ENCODE measurements at places on chromosomes 3 and 15. TPM values are rescaled to one million over a fixed set of nuclear protein-coding genes. Genes with fewer than 3 reads are reported as not detected.

GRCh38 chr3:77620009-77620408 is 580.1 kb downstream of the ROBO2 start:
- DNase-seq: no peak

Gene PIERCE2
- total RNA-seq: not detected

Gene ZNF860
- total RNA-seq: 6.0 TPM

- peak; percentile 38 for DNase-seq
Observed at GRCh38 chr3:167066977-167067786, 312.9 kb downstream of the ZBBX start.

Gene MESP2
- total RNA-seq: not detected

Gene TMIE
- 0.48 TPM for total RNA-seq

GRCh38 chr3:55885721-55886120 is 398.6 kb upstream of the WNT5A start:
- DNase-seq: no peak

- DNase-seq: peak; percentile 7
Observed at GRCh38 chr3:66073464-66074141, 34.9 kb upstream of the MAGI1 start.

Gene ITIH4
- 12.5 TPM for total RNA-seq

DNA sequence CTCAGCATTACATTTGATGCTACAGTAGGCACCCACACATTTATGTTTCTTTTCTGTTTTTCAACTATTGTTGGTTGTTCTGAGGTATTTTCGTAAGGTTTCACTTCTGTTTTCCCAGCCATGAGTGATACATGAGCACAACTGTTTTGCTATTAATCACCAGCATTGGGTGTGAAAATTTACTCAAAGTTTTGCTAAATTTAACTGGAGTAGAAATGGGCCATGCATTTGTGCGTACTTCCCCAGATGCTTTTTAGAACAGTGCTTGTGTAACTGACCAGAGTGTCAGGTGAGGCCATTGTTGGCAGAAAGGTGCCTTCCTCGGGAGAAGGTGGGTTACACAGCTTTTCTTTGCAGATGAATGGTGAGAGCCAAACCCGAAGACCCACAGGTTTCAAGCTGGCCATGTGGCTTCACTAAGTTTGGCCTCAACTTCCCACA is 70.4 kb downstream of the ST6GAL1 start:
- no peak for DNase-seq

GRCh38 chr15:85805420-85805819 is 10.7 kb upstream of the KLHL25 start:
- DNase-seq: no peak

Gene MAPKBP1
- 22.4 TPM for total RNA-seq

DNA sequence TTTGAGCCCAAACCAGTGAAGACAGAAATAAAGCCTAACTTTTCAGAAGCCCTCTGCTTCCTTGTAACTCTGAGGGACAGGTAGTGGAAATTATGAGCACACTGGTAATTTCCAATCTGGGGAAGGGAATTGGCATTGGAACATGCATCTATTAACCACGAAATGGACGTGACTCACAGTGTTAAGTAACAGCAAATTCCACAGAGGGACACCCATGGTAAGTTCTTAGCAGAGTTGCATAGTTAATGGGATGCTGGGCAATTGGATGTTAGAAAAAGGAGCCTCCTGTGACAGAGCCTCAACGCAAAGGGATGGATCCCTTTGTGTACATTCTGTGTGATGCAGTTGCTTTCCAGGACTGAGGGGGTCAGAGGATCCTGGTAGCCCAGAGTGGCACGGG is 168.6 kb downstream of the SEMA6D start:
- DNase-seq: no peak

- DNase-seq: no peak
Observed at GRCh38 chr3:155704771-155705559, 39.9 kb downstream of the PLCH1 start.

Gene COX5A
- 19.7 TPM for total RNA-seq

GRCh38 chr3:195441476-195441991 is 1.3 kb downstream of the ACAP2 start:
- no peak for DNase-seq

DNA sequence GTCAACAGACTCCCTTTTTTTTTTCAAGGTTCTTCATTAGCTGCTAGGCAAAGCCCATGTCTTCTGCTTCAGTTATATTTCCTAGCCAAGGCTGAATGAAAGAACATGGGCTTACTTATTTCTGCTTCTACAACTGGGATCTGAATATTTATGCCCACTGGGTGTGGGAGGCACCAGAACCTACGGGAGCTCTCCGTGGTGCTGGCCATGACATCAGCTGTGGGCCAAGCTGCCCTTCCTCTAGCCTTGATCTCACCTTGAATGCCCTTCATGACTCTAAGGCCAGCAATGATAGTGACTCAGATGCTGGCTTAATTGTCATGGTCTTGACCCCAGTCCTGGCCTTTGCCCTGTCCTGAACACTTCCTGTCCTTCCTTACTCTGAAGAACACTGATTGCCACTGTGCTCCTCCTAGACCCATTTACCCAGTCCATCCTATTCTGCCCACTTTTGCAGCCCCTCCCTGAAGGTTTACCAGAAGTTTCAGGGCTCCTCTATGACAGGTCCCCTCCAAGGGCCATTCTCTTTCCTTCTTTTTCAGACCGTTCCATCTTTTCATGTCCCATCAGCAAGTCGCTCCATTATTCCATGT is 32.8 kb upstream of the PRR20G start:
- no peak for DNase-seq

Gene TERC
- total RNA-seq: 274 TPM

DNA sequence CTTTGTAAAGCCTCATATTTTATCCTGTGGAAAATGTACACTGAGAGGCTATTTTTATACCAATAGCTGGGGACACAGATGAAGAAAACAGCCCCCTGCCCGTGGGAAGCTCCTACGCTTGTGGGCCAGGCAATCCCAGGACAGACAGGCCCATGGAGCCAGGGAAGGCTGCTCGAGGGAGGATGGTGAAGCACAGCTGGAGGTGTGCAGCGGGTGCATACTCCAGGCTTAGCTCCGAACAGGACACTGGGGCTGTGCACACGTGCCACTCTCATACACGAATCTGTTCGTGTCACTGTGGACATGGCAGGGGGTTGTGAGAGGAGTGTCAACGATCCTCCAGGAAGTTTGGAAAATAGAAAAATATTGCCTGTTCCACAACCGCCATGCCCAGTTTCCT is 36.1 kb downstream of the SMAD6 start:
- no peak for DNase-seq

GRCh38 chr15:83358972-83359564 is 74.6 kb upstream of the BNC1 start:
- DNase-seq: no peak

DNA sequence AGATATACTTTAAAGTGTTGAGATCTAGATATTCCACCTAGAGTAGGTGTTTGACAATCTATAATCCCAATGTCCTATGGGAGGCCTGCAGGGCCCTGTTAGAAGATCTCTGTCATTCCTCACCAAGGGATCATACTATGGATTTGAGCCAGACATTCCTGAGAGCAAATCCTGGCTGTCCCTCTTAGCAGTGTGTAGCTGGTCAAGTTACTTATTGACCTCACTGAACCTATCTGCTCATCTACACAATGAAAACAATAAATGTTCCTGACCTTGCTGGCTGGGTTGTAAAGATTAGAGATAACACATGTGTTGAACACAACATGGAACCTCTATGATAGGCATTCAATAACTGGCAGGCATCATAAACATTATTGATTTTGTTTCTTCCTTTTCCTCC is 265.6 kb upstream of the ATP11B start:
- DNase-seq: no peak

GRCh38 chr15:64284042-64284441 is 71.9 kb downstream of the CSNK1G1 start:
- DNase-seq: no peak

Gene HRH1
- 15.2 TPM for total RNA-seq

Gene CADPS
- total RNA-seq: 10.1 TPM

Gene RARRES1
- 2.6 TPM for total RNA-seq

Gene CATSPER2
- 6.3 TPM for total RNA-seq

Gene FBXO40
- total RNA-seq: 2.2 TPM

DNA sequence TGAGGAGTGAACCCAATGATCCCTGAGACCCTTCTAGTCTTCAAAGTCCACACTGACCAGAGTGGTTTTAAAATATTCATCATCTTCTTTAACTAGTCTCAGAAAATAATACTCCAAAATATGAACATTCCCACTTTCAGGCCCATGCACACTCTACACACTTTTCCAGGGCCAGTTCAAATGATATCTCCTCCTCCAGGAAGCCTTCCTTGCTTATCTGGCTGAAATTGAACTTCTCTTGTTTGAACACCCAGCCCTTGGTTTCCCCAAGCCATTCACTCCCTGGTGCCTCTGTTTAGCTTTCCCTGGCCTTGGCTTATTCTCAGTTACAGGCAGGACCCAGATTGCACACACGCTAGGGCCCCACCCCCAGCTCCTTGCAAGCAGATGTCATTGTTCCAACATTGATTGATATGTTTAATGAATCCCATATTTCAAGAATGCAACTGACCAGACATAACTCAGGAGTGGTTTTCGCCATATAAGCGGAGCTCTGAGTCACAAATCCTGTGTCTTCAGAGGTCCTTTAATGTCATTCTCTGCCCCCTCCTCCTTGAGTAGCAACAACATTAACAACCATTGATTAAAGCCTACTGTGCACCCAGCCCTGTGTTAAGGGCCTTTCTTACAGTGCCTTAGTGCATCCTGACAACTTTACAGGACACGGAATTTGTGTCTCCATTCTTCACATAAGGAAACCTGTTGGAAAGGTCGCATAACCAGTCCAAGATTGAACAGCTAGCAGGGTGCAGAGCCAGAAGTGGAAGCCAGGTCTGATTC is 2.1 kb downstream of the ITGA11 start:
- no peak for DNase-seq

DNA sequence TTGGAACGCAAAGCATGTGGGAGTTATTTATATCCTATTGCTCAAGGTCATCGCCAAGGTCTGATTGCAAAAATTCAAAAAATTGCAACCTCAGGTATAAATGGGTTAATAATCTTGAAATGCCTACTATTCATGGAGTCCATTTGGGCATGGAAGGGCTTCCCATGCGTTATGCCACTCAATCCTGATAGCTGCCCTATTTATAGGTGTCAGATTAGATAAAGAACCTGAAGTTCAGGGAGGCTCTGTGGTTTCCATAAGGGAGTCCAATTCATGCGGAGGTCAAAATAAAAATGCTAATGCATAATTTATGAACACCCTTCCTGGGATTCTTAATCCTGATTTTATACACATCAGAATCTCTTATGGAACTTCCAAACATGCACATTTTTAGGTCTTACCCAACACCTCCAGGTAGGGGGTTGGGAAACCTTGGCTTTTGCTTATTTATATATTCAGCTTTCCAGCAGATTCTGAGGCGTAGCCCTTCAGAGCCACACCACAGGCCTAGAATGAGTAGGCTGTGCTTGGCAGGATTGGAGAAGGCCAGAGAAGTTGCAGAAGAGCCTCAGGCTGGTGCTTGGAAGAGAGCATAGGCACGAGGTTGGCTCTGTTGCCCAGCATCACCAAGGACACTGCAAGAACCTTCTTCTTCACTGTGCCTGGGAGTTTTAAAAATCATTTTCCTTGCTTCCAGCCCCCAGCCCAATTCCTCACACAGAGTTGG is 324.4 kb upstream of the CFAP20DC start:
- DNase-seq: no peak

Gene PLA2G4D
- total RNA-seq: 0.48 TPM

GRCh38 chr3:37675833-37676596 is 185.7 kb upstream of the CTDSPL start:
- DNase-seq: no peak

Gene CLDN16
- 0.24 TPM for total RNA-seq

Gene ALPK3
- 7.9 TPM for total RNA-seq

GRCh38 chr3:11814663-11815062 is 32.0 kb downstream of the TAMM41 start:
- no peak for DNase-seq

Gene ATP13A4
- 16.6 TPM for total RNA-seq

- peak; percentile 55 for DNase-seq
Observed at GRCh38 chr3:182389071-182389815, 404.1 kb upstream of the ATP11B start.

- no peak for DNase-seq
Observed at GRCh38 chr3:17623464-17623863, 119.0 kb downstream of the TBC1D5 start.

- DNase-seq: no peak
Observed at GRCh38 chr15:98898122-98898521, 109.5 kb downstream of the PGPEP1L start.

Gene AHSG
- total RNA-seq: not detected

DNA sequence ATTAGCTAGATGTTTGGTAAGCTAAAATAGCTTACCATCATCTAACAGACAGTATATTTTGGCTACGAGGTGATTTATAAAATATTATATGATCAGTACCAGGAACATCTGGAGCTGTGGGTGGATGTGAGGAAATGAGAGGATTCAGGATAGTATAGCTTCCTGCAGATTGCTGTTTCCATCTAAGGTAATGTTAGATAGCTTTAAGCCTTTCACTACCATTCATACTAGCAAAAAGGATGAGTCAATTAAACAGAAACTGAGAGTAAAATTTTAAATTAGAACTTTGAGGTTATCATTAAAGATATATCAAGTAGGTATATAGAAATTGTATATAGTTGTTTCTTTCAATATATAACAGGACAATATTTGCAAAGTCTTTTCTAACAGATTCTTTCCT is 8.0 kb downstream of the ZBTB20 start:
- DNase-seq: no peak
